Brain microvascular endothelial cell (primary cell): ENCODE measurements at places on chromosomes 7 and 10.

DNA sequence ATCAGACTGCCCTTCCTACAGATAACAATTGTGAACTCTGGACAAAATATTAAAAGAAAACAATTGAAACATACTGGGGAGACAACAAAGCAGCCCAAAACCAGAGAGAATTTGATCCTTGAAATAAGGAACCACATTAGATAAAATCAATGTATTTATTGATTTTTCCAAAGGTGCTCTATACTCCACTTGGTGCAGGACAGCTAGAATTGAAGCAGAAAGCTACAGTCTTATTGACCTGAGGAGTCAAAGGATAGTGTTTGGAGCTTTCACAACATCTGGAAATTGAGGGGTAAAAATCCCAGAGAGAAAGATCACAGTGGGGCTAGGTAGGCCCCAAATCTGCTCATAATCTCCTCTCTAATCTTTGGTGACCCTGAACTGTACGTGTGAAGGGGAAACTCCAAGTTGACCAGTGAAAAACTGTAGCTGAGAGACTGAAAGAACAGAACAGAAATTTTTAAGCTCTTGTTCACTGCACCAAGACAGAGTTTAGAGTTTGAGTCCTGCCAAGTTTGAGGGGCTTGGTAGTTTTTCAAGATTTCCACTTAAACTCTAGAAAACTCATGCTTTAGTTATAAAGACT, 70.2 kb downstream of the SAMD9 start:
- no peak for DNase-seq

GRCh38 chr7:136063326-136063666, 86.1 kb upstream of the MTPN start:
- DNase-seq: no peak

GRCh38 chr10:4838743-4839142, 12.7 kb downstream of the AKR1E2 start:
- DNase-seq: no peak

GRCh38 chr7:148505645-148506375, 84.8 kb upstream of the C7orf33 start:
- no peak for DNase-seq

- DNase-seq: no peak
Observed at GRCh38 chr7:1884583-1885350, 214.7 kb downstream of the ELFN1 start.

GRCh38 chr10:24214762-24215161, 5.8 kb downstream of the KIAA1217 start:
- no peak for DNase-seq

DNA sequence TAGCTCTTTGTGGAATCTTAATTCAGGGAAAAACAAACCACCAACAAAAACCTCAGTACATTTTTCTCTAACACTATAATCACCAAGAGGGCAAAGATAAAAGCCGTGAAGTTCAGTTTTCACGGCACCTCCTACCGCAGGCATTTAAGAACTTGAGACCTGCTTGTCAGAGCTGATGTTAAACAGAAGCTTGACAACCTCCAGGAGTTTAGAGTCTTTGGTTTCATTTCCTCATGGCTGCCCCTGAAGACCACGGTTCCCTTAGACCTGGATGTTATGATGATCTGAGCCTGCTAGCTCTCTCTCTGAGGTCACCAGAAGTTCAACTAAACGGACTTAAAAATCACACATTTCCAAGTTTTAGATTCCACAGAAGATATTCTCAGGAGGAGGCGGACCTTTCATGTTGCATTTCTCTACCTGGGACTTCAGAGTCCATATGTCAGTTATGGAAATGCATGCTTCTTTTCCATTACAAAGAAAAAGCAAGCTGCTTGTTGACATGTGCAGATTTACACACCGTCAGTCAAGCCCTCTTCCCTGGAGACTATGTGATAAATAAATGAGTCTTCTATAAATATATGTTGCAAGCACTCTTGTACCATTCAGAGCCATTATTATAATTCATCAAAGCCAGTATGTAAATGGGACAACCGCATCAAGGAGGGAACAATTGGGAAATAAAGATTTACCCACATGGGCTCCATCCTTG, 258.0 kb downstream of the GFRA1 start:
- DNase-seq: peak; percentile 8

DNA sequence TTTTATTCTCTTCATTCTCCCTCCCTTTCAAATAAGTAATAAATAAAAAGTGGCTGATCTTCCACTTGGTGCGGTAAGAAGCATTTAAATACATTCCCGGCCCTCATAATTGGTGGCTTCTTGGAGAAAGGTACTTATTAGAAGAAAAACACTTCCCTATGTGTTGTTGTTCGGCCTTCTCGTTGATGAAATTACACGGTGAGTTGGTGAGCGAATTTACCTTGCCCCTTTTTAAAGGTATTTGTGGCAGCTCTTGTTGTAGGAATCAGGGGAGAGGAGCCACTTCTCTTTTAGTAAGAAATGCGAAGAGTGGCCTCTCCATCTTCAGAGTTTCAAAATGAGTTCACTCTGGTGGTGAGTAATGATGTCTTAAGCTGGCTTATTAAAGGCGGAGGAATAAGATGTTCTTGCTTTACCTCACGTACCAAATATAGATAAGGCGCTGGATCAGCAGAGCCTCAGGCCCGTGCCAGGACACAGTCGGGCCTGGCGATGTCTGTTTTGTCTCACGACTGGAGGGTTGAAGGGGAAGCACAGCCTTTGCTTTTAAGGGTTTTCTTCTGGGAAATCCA, 135.9 kb downstream of the CUX1 start:
- DNase-seq: peak; percentile 68

DNA sequence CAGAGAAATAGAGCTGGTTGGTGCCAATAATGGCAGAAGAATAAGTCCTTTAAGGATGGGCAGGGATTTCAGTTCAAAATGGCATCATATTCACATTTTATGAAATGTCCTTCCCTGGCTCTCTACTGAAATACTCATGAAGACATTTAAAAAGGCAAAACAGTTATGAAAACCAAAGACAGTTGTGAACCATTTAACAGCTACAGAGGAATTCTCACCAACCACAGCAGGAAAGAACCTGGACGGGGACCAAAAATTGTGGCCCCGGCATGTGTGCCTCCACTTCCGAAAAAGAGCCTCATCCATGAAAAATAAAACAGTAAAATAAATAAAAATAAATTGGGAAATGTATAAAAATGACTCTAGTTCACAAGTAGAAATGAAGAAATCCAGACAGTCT, 539.5 kb downstream of the SUGCT start:
- peak; percentile 24 for DNase-seq

DNA sequence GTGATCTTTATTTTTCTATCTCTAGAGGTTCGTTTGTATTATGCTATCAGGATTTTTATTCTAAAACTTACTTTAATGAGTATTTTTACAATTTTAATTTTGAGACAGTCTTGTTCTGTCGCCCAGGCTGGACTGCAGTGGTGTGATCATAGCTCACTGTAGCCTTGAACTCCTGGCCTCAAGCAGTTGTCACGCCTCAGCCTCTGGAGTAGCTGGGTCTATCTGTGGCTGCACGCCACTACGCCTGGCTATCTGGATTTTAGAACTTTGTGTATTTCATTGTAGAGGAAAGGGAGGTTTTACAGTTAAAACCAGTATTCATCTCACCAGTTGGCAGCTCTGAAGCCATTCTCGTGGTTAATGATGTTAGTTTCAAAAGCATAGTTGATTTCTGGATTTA, 25.9 kb downstream of the DNAJB6 start:
- no peak for DNase-seq

GRCh38 chr7:124667312-124668153, 98.1 kb downstream of the GPR37 start:
- no peak for DNase-seq

- no peak for DNase-seq
Observed at GRCh38 chr10:67678335-67678974, 17.5 kb downstream of the CTNNA3 start.

GRCh38 chr7:140426130-140426529, 22.3 kb downstream of the RAB19 start:
- no peak for DNase-seq

GRCh38 chr10:12869427-12869826, 132.1 kb downstream of the CCDC3 start:
- peak; percentile 12 for DNase-seq

DNA sequence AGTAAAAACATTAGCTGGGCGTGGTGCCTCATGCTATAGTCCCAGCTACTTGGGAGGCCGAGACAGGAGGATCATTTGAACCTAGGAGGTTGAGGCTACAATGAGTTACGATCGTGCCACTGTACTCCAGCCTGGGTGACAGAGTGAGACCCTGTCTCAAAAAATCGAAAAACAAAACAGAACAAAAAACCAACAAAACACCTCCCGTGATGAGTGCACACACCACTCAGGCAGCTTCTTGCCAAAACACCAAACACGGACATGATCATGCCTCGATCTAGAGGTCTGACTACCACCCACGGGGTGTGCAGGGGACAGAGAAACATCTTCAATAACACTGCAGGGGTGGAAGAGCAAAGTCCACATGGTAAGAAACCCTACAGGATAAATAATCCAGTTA, 44.4 kb downstream of the AMZ1 start:
- DNase-seq: no peak

DNA sequence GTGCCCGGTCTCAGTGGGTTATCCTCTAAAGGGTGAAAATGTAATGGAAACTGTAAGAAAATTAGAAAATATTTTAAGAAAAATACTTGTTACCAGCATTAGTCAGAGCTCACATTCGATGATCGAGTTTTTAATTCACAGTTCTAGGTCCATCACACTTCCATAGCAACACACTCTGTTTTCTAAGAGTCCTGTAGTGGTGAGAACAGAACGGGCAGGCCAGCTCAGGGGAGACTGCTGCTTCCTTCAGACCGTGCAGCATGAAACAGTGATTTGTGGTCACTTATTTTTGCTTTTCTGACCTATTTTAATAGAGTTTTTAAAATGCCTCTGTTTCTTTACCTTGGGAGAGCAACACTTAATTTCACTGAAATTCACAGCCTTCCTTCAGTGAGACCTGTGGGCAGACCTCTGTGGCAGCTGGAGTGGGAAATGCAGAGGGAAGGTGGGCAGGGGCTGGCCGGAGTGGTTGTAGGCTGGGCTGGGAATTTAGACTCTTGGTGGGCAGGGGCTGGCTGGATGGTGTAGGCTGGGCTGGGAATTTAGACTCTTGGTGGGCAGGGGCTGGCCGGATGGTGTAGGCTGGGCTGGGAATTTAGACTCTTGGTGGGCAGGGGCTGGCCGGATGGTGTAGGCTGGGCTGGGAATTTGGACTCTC, 1.5 kb downstream of the SUN1 start:
- no peak for DNase-seq

GRCh38 chr7:48058990-48059389, 23.6 kb downstream of the C7orf57 start:
- DNase-seq: no peak

DNA sequence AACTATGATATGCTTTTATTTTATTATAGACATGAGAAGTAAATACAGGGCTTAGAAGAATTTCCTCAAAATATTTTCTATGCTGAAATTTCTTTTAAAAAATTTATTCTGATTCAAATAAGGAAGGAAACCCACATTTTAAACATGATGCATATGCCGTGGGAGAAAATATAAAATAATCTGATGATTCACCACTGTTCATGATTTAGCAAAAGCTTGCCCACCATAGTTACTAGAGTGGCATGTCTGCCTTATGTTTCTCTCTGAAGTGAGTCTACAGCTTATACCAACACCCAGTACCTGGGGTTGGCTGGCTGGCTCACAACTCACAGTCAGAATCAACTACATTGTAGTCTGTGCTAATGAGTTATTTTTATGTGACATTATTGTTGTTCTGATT, 102.0 kb downstream of the GNAI1 start:
- no peak for DNase-seq

DNA sequence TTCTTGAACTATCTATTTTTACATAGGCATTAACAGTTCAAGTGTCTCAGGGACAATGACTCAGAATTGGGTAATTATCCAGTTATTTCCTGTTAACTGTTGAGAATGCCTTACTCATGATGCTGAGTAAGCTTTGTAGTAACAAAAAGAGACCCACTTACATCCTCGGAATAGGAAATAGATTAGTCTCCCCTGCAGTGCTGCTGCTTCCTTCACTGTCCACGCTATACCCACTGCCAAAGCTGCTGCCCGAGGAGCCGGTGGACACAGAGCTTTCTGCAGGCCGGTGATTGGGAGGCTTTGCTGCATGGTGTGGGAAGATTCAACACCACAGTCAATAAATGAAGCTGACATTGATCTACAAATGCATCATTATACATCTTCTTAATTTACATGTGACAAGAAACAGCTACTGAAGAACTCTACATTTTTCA, 357.1 kb downstream of the PCLO start:
- DNase-seq: peak; percentile 77

DNA sequence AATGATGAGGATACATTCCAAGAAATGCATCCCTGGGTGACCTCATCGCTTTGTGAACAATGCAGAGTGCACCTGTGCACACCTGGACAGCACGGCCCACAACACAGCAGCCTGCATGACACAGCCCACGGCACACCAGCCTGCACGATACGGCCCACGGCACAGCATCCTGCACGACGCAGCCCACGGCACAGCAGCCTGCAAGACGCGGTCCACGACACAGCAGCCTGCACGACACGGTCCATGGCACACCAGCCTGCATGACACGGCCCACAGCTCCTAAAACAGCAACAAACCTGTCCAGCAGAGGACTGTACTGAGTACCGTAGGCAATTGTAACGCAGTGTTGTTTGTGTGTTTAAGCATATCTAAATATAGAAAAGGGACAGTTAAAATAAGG, 134.7 kb upstream of the PPP2R2D start:
- no peak for DNase-seq

- DNase-seq: no peak
Observed at GRCh38 chr7:151861881-151862280, 15.0 kb downstream of the PRKAG2 start.

GRCh38 chr10:85284778-85285770, 956.7 kb downstream of the CCSER2 start:
- DNase-seq: peak; percentile 12

GRCh38 chr7:25034136-25034535, 54.2 kb upstream of the OSBPL3 start:
- no peak for DNase-seq

- DNase-seq: peak; percentile 67
Observed at GRCh38 chr10:73439605-73440312, 6.4 kb upstream of the MSS51 start.

- peak; percentile 24 for DNase-seq
Observed at GRCh38 chr10:96334616-96335526, 23.9 kb downstream of the OPALIN start.

GRCh38 chr10:71517298-71518169, 120.8 kb downstream of the CDH23 start:
- no peak for DNase-seq

- DNase-seq: no peak
Observed at GRCh38 chr7:140263277-140263676, 86.5 kb upstream of the KDM7A start.
